Activated T-cell treated with anti-CD3 and anti-CD28 coated beads for 4 hours (primary cell): ENCODE measurements at places on chromosomes 11 and 22.

- DNase-seq = no peak
Measured at GRCh38 chr11:58028687-58029411, 1.9 kb upstream of the OR6Q1 start.

- DNase-seq = no peak
Measured at GRCh38 chr11:115153135-115153534, 351.1 kb downstream of the CADM1 start.

- DNase-seq = no peak
Measured at GRCh38 chr22:24170188-24170587, 11.1 kb upstream of the SUSD2 start.

DNA sequence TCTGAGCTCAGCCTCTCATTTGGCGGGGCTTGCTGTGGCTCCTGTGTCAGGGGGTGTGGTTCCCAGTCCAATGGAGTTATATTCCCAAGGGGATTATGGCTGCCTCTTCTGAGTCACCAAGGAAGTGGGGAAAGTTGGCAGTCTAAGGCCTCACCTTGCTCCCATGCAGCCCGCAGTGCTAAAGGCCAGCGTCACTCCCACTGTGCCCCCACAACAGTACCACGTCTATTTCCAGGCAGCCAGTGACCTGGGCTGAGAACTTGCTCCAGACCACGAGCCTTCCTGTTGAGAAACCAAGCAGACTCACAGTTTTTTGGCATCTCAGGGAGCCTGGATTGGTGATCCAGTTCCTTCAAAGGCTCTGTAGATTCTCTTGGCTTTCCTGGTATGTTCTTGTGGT lies 45.6 kb downstream of the OR2AT4 start:
- no peak for DNase-seq

- DNase-seq = no peak
Measured at GRCh38 chr22:50146439-50147238, 23.9 kb upstream of the PANX2 start.

GRCh38 chr11:115263799-115264656 lies 240.2 kb downstream of the CADM1 start:
- DNase-seq = no peak
